ENCODE measurements at places on chromosomes 4 and X.
A peak's percentile ranks its signal among the peaks of the same experiment; 100 is the strongest.

DNA sequence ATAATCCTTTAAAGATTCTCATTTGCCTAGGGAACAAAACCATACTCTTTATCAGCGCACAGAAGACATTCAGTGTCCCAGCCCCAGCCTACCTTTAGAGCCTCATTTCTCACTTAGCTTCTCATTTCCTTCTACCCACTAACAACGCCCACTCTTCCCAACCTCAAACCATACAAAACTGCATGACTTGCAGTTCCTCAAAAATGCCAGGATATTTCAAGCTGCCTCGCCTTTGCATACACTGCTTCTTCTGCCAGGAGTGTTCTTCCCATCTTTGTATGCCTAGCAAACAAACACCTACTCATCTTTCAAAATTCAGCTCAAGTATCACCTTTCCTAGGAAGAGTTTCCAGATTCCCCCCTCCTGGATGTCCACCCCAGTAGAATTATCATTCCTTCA lies 129.9 kb upstream of the ADGRL3 start:
- DNase-seq, result no peak

DNA sequence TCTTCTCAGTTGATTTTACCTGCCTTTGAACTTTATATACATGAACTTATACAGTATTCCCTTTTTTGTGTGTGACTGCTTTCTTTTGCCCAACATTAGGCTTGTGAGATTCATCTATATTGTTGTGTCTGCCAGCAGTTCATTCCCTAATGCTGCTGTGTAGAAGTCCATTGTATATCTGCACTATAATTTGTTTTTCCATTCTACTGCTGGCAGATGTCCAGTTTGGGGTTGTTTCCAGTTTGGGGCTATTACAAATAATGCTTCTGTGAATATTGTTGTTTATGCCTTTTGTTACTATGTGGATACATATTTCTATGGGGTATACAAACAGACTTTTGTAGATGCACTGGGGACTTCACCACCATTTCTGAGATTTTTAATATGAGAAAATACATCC lies 268.4 kb downstream of the DCTD start:
- no peak for DNase-seq

- no peak for DNase-seq
These were observed 1208.3 kb downstream of the ADGRL3 start for GRCh38 chr4:62408454-62408853.

- DNase-seq, result no peak
These were observed 181.1 kb downstream of the DHX15 start for GRCh38 chr4:24403265-24403664.

DNA sequence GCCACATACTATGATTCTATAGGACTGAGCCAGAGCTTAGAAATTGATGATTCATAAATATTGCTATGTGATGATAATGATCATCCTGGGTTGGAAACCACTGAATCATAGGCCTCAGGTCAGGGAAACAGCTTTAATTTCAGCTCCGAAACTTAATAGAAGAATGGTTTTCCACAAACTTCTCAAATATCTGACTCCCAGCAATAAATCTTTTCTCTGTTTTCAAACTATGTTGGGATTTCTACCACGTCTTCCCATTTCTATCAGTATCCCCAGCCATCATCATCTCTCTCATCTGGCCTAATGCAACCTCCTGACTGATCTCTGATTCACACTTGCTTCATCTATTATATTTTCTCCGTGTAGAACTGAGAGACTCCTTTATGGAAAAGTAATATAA lies 521.8 kb upstream of the AGA start:
- no peak for DNase-seq

DNA sequence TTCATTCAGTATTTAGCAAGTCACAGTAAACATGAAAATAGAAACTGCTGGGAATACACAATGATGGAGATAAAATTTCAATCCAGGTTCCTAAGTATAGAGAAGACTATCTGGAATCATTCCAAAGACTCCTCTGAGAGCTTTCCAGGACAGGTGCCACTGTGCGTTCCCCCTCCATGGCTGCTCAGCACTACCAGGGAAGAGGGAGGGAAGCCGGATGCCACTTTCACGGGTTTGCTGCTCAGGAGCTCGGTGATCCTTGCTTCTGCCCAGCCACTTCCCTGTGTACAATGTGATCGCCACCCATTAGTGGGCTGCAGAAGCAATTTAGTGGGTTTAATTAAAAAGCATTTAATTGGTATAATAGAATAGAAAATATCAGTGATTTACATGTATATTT lies 94.5 kb downstream of the FNIP2 start:
- no peak for DNase-seq

DNA sequence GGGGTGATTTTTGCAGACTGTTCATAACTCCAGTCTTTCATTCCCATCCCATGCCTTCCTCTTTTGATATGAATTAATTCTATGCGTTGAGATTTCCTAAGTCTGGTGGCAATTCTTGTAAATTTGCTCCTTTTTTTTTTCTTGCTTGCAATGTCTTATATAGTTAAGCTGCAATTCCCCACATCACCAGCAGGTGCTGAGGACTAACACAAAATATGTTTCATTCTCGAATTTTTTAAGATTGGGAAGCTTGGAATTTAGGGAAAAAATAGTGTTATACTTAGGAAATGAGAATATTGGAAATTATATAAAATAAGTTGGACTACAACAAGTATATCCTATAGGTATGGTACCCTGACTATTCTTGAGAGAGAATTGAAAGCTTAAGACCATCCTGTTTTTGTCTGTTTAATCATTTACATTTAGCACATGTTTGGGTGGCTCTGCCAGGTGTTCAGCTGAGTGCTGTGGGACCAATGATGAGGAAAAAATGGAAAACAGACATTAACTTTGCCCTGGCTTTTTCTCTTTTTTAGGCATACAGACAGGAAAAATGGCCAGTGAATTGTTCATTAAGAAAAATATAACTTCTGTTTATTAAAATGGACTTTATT lies 30.2 kb downstream of the AFF2 start:
- DNase-seq, result no peak

- DNase-seq, result no peak
These were observed 174.0 kb upstream of the IL15 start for GRCh38 chr4:141462361-141462760.

GRCh38 chr4:153257151-153257620 lies 52.9 kb downstream of the TRIM2 start:
- peak; percentile 66 for DNase-seq

- DNase-seq, result no peak
These were observed 30.9 kb downstream of the RASSF6 start for GRCh38 chr4:73589261-73589847.

GRCh38 chr4:139986689-139987501 lies 167.1 kb downstream of the MAML3 start:
- DNase-seq, result no peak

DNA sequence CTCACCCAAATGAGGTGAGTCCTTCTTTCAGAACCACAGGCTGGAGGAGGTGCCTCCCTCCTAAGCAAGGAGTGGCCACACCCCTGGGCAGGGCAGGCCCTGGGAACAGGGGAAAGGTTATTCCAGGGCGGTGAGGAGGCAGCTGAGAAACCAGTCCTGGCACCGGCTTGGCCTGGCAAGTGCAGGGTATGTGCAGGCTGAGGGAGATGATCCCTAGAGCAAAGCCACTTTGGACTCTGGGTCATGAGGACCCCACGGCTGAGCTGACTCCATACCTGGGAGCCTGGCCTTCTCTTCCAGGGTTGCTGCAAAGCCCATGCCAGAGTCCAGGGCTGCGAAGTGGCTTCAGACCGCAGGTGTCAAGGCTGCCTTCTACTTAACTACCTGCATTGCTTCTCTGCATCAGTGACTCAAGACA lies 49.5 kb upstream of the HELT start:
- no peak for DNase-seq

DNA sequence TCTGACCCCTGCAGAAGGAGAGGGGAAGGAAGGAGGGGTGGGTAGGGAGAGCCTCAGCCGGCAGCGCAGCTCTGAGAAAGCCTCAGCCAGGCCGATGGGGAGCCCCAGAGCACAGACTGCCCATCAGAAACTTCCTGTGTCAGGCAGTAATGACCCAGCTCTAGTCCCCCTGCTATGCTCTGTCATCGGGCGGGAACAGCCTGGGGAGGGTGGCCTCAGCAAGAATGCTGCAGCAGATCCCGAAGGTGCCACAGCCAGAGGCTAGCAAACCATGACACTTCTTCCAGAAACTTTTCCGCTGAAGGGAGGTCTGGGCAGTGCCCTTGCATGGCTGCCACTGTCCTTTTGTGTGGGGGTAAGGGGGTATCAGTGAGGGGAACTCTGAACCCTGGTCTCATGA lies 279.0 kb downstream of the BCOR start:
- no peak for DNase-seq

DNA sequence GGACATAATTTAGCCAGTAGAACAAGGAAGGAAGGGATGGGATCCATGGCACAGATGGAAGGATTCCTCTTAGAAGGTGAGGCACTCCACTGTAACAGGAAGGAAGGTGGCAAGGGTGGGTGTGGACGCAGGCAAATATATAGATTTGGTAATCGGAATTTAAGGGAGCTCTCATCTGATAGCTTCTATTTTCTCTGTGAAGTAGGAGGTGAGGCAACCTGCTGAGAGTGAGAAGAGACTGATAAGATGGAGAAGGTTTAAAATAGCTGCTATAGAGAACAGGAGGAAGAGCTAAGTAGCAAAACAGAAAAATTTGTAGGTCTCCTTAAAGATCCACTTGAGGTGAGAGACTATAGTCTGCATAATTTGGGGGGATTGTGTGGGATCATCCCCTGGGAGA lies 61.8 kb upstream of the BRS3 start:
- DNase-seq, result no peak

GRCh38 chrX:65451663-65452062 lies 82.9 kb downstream of the LAS1L start:
- no peak for DNase-seq

GRCh38 chrX:118724775-118725174 lies 2.6 kb upstream of the IL13RA1 start:
- DNase-seq, result no peak

DNA sequence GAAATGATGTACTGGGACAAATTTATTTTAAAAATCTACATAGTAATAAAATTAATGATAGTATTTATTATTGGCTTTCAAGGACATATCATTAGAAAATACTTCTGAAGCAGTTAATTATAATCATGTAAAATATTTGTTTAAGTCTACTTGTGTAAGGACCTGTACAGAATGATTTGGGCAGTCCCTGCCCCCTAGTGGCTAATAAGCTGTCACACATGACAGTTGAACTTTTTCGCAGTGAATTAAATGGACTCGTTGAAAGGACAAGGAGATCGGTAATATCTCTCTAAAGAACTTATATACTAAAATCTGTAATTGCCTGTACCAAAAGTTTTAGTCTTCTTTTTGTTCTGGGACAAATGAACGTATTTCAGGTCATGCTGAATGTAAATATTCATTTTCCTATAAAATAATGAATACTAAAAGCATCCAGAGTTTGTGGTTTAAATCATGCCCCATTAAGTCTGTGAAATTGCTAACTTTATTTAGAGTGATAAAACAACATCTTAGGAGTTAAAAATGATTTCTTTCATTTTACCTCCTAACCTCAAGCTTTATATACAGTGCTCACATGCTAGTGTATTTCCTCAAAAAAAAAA lies 13.6 kb downstream of the EXOC1 start:
- peak; percentile 80 for DNase-seq

- no peak for DNase-seq
These were observed at the start of gene STARD8 for GRCh38 chrX:68647156-68647957. Gene STARD8, plus strand, starts transcription at chrX:68647666. Its CDS starts 217 bp downstream, at chrX:68647883.

- no peak for DNase-seq
These were observed 219.1 kb downstream of the ZNF674 start for GRCh38 chrX:46326161-46326560.

DNA sequence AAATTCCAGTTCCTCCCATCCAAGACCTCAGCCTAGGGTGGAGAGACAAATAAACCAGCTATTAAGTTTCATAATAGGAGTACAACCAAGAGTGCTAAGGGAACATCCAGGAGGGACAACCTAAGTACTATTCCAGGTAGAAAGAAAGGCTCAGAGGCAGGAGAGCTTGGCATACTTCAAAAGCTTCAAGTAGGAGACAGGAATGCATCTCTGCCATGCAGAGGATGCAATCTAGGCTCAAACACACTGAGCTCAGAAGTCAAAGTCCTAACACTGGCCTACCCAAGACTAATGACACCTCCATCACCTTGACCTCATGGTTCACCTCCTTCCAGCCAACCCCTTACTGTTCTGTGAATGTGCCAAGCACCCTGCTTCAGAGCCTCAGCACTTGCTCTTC lies 8.1 kb downstream of the WDFY3 start:
- DNase-seq, result no peak

- no peak for DNase-seq
These were observed 15.3 kb downstream of the GPC3 start for GRCh38 chrX:133970076-133970475.

DNA sequence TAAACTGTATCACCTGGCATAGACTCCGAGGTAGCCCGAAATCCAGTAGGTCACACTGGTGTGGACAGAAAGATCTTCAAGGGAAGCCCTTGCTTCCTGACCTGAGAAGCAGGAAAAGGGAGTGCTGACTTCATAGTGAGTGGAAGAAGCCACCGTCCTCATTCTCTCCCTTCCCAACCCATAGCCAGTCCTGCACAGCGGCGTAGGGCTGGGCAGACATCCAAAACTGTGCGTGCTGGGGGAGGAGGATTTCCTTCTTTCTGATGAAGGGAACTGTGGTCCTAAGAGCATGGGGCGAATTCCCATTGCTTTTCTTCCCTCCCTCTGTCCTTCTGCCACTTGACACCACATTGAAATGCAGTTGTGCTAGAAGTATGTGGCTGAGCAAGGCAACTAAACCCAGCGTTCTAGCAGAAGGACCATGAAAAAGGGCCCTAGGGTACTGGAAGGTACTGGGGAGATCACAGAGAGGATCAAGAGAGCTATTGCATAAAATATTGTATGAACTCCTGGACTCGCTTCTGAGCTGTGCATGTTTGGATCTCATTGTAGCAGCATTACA lies 66.9 kb downstream of the STOX2 start:
- DNase-seq, result no peak

DNA sequence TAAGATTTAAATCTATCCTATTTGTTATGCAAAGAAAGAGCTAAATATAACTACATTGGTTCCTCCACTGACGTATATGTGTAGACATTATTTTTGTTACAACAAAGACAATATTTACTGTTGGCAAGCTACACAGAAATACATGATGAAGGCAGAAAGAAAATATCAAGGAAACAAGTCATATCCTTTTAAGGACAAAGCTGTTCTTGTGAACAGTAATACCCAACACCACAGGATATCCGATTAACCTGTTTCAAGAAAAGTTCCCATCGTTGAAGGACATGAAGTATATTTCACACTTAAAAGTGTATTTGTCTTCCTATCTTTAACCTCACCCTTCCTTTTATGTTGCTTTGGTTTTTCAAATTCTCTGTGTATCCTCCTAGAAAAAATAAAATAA lies 235.8 kb upstream of the AADAT start:
- DNase-seq, result no peak

DNA sequence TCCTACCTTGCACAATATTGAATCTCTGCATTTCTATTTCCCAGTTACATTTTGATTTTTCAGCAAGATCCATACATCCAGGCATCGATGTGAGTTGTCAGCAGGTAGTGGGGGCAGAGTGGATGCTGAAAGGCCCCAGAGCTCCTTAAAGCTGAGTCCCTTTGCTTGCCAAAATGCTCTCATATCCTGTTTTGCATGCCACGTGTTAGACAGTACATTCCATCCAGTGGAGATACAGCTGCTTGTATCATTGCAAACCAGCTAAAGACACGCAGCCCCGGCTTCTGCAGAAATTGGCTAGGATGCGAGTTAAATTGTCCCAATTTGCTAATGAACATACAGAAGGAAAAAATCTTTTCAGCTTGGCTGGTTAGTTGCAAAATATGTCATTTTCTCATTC lies 179.6 kb upstream of the MXRA5 start:
- no peak for DNase-seq

Data from SHP77 (cell line).